ENCODE measurements at places on chromosomes 5 and 9.

DNA sequence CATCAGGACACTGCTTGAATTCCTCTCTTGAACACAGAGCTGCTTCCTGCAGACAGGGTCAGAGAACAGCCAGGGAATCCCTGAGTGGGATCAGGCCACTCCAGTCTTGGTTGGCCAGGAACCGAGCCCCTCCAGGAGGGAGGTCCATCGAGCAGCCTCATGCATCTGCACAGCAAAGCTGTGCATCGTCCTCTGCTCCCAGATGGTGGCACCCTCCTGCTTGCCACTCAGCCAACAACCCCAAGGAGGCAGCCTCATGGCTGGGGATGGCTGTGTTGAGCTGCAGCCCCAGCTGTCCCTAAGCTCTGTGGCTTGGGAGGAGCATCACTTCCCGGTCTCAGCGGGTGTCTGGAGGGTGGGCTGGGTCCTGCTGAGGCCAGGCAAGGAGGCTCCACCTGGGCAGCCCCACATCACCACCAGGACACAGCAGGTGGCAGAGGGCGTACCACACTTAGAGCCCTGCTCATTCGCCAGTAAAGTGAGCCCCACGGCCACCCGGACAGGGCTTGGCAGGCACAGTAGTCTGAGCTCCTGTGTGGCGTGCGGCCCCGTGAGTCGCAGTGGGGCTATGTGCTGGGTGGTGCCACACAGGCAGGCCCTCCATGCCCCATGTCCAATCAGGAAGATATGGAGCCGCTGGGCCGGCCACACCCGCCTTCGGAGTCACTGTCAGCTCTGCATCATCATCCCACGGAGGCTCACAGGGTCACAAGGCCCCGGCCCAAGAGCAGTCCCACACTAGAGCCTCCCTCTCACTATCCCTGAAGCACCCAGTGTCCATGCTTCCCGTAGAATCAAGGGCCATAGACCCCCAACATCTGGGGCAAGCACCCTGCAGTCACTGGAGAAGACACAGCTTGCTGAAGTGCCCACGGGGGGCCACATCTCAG is 11.9 kb downstream of the LPCAT1 start:
- no peak for DNase-seq

GRCh38 chr9:36143245-36143641 is 6.7 kb downstream of the GLIPR2 start:
- DNase-seq = no peak

- no peak for DNase-seq
Observed at GRCh38 chr9:77614645-77615044, 33.5 kb downstream of the GNA14 start.

DNA sequence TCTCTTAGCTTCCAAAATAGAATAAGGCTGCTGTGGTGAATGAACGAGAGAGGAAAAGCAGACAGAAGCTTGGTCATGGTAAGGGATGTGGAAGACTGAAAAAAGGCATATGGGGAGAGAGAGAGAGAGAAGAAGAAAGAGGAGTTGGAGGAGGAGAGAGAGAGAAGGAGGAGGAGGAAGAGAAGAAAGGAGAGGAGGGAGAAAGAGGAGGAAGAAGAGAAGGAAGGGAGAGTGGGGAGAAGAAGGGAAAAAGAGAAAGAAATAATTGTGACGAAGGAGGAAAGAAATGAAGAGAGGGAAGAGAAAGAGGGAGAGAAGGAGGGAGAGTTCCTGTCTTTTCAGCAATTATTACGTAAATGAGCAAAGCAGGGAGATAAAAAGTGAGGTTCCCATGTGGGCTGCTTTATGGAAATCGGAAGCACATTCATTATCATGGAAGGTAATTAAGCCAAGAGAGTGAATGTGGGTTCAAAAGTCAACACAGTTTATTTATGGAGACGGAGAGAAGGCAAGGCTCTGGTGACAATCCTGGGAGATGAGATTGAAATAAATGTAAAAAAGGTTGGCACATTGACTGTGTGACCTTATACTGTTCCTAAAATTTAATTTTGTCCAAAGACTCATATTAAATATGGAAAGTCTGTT is 611.2 kb downstream of the KIF4B start:
- no peak for DNase-seq

- no peak for DNase-seq
Observed at GRCh38 chr9:133715295-133715865, 22.8 kb downstream of the SARDH start.

DNA sequence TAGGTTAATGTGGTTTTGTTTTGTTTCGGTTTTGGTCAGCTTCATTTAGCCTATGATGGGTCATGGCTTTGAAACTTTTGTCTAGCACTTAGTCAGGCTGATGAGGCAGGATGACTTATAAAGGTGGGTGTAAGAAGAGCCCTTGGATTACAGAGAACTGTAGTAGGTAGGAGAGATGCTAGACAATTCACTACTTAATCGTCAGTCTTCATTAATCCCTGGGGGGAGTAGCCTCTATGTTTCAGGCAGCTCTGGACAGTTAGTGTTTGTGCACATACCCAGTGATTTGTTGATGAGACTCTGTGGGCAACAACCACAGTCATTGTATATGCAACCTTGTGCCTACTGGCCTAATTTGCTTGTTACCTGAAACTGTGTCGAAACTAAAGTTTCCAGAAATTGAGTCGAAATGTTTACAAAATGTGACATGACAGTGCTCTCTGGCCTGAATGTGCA is 113.3 kb downstream of the MTREX start:
- no peak for DNase-seq

DNA sequence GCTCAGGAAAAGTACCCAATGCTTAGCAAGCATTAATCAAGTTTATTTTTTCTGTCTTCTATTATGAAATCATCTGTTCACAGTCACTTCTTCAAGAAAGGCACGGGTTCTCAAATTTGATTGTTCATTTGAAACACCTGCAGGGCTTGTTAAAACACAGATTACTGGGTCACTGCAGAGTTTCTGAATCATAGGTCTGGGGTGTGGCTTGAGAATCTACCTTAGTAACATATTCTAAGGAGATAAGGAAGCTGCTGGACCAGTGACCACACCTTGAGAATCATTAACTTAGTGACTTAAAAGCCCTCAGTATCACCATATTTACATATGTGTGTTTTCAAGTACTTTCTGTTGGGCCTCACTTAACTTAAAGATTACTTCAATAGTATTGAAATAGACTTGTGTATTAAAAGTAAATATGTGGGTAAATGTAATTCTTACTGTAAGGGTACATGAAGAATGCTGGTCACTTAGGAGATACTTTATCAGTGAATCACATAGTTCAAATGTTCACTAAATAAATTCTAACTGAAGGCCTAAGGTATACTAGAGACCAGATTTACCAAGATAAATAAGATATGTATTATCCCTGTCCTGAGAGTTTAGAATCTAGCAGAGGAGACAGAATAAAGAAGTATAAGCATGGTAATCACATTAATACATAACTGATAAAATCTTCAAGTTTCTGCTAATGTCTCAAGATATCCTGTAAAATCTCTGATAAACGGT is 1342.1 kb upstream of the C9orf72 start:
- no peak for DNase-seq

GRCh38 chr9:1647776-1648175 is 367.4 kb upstream of the SMARCA2 start:
- DNase-seq = no peak

DNA sequence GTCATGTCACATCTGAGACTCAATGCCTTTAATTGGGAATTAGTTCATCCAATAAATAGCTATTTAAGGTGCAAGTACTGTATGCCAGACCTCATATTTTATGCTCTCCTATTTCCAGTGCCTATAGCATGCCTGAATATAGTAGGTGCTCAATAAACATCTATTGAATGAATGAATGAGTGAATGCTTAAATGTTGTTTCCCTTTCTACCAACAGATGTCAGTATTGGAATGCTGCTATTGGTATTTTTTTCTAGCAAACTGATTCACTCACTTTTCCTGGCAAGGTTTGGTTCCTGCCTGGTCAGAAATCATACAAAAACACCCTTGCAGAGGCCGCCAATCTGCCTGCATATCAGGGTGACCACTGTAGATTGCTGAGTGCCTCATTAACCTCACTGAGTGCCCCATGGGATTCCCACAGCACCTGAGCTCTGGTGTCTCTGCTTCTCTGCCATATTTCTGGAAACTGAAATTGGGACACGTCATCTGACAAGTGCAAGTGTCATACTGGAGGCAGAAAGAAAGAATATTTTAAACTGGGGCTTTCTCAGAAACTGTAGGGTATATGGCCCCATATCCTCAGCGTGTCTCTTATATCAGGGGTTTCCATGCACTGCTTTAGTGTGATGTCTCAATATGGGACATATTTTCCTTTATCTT is 359.7 kb downstream of the TRIM32 start:
- no peak for DNase-seq

DNA sequence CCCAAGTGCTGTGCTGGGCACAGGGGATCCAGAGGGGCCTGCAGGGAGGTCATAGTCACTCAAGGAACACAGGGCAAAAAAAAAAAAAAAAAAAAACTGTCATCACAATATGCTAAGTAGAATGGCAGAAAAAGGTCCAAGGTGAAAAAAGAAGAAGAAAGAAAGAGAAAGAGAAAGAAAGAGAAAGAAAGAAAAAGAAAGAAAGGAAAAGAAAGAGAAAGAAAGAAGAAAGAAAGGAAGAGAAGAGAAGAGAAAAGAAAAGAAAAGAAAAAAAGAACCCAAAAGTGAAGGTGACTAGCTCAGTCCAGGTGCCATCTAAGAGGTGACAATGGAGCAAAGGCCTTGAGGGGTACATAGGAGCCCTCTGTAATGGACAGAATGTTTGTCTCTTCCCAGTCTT is 73.9 kb downstream of the PDE6A start:
- DNase-seq = no peak

GRCh38 chr5:138488481-138488945 is 23.2 kb downstream of the EGR1 start:
- DNase-seq = no peak

DNA sequence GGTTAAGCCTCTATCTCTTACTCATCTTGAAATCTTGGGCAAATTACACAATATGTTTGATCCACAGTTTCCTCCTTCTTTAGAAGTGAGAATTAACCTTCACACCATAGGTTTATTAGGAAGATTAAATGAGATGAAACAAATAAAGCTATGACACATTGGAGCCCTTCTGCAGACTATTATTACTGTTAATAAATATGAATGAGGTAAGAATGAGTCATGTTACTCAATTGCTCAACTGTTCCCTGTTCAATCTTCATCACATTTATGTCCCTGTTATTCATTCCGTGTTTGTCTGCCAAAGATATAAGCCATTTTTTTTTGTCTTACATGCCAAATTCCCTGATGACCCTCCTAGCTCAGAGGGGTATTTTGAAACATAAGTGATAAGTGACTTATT is 52.1 kb upstream of the PAPPA start:
- no peak for DNase-seq

DNA sequence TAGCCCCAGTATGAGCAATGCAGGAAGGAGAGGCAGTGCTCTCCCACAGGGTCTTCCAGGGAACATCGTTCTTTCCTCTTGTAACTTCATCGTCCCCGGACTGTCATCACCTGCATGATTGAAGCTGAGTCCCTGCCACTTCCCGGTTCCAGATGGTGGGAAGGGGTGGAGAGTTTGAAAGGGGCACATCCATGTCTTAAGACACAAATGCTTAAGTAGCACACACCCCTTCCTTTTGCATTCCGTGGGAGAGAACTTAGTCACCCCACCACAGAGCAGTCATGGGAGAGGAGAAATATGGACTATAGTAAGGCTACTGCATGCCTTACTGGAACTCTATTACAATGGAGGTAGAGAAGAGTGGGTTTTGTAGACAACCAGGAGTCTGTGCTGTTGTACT is 165.3 kb upstream of the GAS1 start:
- no peak for DNase-seq

DNA sequence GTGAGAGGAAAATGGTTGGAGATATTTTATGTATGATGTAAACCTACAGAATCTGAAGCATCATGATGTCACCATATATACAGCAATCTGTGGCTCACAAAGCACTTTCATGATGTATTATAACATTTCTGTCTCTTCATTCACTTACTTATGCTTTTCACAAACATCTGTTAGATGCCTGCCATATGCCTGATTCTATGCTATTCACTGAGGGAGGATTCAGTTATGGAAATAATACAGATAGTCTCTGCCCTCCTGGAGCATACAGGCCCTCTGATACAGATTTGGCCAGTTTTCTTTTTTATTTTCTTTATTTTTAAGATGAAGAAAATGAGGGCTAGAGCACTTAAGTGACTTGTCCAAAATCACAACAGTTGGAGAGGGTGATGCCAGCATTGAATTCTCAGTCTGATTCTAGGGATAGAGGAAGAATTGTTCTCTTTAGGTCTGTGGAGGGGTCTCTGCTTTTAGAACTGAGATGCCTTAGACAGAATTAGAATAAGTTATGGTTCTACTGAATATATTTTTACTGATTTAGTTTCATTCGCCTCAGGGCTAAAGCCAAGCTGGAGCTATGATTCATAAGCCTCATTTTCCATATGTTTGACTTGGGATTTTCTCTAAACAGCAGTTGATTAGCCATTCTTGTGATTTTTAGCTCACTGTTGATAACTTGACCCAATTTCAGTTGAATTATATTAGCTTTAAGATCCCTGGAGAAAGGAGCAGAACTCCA is 636.4 kb downstream of the PRELID2 start:
- DNase-seq = no peak

All from stimulated activated CD4-positive, alpha-beta T cell treated with anti-CD3 and anti-CD28 coated beads, Interleukin-1b, Interleukin-23, amount 100 ng/mL, for 4 hours (primary cell).